RWPE2 (cell line): ENCODE measurements at places on chromosomes 6 and 20.

- DNase-seq, result no peak
These were observed 3.0 kb upstream of the GCM1 start for GRCh38 chr6:53151676-53152075.

DNA sequence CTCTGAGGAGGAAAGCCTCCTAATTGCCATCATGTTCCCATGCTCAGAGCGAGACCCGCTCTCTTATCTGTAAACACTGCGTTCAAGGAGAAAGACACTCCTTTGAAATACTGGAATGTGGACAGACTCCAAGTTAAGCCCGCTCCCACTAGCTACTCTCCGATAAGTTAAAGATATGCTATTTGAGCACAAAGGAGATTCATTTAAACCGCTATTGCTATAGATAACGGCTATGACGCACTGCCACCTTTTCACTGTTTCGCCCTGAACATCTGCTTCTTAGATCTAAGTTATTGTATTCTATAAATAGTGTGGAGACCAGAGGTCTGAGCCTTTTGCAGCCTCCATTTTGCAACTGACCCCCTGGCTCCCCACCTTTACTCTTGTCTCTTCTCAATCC, 82.3 kb downstream of the GPX5 start:
- DNase-seq, result no peak

DNA sequence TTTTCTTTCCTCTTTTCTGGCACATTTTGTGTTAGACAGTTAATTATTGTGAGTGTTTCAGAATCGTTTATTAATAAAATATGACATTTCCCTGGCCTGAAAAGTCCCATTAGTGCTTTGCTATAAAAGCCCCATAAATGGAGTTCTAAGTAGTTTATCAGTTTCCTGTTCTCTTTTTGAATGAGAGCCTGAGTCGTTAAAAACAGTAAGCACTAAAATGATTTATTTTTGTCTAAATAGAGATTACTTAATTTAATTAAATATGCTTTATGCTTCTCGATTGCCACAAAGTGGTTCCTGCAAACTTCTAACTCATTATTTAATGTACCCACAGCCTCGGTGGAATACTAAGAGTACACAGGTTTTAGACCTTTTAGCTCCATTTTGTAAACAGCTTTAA, 577.9 kb downstream of the C6orf118 start:
- DNase-seq, result no peak

GRCh38 chr6:23305325-23305943, 736.1 kb downstream of the HDGFL1 start:
- no peak for DNase-seq

- DNase-seq, result no peak
These were observed 37.7 kb upstream of the SYNCRIP start for GRCh38 chr6:85680388-85680787.

DNA sequence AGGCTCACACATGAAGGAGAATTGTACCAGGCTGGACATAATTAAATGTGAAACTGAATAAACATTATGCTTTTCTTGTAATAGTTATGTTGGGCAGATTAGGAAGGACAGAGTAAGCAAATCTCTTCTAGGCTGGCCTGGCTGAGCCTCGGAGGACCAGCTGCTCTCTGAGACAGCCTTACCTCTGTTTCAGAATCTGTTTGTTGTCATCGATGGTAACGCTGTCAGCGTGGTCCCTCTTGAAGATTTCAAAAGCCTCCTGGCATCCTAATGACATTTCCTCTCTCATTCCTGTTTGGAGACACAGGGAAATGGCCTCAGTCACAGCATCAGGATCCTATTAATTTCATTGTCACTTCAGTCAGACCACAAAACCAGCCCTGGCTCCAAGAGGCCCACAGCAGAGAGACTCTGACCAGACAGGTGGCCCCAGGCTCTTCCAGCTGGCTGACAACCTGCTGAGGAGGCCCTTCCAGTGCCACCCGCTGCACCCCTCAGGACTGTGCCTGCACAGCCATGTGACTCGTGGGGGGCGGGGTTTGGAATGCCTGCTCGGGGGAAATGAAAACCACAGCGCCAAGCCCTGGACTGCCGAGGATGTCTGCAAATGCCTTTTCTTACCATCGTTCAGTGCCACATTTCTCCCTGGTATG, 108.5 kb upstream of the KCNK16 start:
- DNase-seq, result no peak

DNA sequence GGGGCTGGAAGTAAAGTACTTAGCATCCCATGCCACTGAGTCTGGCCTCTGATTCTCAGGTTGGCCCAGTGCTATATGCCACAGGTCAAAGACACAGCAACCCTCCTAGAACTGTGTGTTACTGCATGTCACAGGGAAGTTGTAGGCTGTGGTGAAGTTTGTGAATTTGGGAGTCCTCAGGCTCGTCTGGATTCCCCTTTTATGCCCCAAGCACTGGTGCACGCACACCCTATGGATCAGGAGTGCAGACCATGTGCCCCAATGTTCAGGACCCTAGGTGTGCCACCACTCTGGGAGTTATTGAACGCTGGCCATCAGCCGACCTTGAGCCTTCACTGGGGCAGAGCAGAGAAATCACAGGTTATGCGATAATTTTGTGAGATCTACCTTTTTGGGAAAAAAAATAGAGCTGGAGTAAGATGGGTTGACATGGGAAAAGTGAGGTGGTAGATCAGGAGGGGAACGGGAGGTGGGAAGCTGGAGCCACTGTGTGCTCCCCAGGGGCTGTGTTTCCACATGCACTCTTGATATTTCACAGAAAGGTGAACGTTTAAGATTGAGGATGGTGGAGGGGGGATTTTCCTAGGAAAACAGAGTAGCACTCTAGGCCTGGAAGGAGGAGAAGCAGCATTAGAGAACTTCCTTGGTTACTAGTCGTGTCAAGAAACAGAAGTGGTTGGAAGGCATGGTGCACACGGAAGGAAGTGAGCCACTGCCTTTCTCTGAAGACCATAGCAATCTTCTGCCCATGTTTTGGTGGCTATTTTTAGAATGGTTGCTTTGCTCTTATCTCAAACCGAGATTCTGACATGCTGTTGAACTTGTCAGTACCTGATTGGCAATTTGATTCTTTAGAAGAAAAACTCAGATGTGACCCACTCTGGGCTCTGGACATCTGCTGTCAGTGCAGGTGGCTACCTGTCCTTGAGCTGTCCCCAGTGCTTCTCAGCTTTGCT, 44.1 kb downstream of the DUSP22 start:
- no peak for DNase-seq
